ENCODE measurements at places on chromosomes 16 and 17.

GRCh38 chr16:49589544-49590031 is 216.0 kb downstream of the C16orf78 start:
- DNase-seq = no peak

- DNase-seq = no peak
These were observed 54.2 kb upstream of the PVALEF start for GRCh38 chr17:81111066-81111465.

DNA sequence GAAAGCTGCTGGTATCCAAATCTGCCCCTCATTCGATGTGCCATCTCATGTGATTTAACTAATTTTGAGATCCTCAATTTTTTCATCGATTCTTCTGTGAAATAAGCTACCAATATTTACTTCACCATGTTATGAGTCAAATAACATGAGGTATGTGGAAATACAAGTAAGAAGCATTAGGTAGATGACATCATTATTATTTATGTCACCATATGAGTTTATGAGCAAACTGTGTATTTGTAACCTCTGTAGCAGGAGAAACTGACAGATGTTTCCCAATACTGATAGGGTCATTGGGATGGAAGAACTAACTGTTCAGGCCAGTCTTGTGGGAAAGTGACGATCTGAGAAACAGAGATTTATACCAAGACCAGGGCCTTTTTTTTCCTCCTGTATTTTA is 229.4 kb upstream of the GOT2 start:
- no peak for DNase-seq

DNA sequence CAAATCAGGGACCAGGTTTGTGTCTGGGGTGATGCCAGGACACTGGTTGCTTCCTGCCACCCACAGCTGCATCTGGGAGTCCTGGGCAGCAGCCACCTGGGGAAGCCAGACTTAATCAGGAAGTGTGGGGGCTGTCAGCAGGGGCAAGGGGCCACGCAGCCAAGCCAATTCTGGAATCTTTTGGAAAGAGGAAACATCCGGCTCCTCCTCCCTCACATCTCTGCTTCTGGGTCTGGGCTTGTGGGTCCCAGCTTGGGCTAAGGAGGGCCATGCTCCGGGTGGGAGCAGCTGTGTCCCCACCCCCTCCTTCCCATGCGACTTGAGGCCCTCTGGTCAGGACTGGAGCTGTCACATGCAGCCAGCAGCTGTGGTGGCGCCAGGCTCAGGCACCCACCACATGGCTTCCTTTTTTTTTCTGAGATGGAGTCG is 37.0 kb upstream of the CCDC182 start:
- peak; percentile 38 for DNase-seq

DNA sequence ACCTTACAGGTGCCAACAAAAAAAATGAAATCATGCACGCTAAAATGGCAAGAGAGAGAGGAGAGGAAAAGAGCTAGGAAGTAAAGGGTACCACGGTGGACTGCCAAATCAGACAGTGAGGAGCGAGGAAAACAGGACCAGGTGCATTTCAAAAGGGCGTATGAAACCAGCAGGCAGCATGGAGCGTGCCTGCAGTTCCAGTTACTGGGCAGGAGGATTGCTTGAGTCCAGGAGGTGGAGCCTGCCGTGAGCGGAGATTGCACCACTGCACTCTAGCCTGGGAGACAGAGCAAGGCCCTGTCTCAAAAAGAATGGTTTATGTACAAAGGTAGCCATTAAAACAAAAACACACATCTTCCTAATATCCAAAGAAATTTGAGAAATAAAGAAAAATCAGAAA is 16.4 kb downstream of the USP36 start:
- no peak for DNase-seq

- no peak for DNase-seq
These were observed 10.8 kb downstream of the NOD2 start for GRCh38 chr16:50704245-50704644.

- DNase-seq = peak; percentile 75
These were observed 14.7 kb upstream of the BCAR1 start for GRCh38 chr16:75265911-75266701.

All from right lung (tissue), 10 donors.